ENCODE measurements at places on chromosomes 5 and 9.

GRCh38 chr5:131381777-131382176, 117.9 kb downstream of the CDC42SE2 start:
- DNase-seq = no peak

- no peak for DNase-seq
These were observed 9.0 kb downstream of the MTREX start for GRCh38 chr5:55316837-55317236.

- peak; percentile 7 for DNase-seq
These were observed at the start of gene PDGFRB for GRCh38 chr5:150155258-150156026. Gene PDGFRB (minus strand): TSS chr5:150155845. CDS start chr5:150137047, 18,798 bp downstream.

DNA sequence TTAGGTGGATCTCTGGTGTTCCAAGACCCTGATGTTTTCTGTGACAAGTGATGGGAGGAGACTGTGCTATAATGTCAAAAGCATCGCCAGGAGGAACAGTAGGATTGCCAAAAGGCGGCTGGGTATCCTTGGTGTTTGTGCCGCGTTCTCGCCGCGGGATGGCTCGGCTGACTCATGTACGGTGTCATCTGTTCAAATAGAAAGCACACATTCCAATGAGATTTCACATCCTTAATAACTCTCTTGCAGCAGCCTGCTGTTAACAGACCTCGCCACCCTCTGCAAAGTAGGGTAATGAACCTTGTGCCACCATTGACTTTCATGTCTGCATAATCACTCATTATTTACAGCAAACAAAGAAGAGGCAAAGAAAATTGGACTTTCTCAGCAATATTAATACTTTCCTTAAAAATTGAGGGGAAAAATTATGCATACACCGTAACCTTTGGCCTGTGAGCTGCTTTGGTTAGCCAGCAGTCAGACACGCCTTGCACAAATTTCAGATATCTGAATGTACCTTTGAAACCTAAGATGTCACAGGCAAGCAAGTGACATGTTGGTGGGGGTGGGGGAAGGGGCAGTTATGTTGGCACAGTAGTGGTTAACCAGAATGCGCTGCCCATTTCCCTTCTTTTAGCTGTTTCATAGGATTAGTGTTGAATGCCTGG, 289.4 kb downstream of the EFNA5 start:
- DNase-seq = no peak

DNA sequence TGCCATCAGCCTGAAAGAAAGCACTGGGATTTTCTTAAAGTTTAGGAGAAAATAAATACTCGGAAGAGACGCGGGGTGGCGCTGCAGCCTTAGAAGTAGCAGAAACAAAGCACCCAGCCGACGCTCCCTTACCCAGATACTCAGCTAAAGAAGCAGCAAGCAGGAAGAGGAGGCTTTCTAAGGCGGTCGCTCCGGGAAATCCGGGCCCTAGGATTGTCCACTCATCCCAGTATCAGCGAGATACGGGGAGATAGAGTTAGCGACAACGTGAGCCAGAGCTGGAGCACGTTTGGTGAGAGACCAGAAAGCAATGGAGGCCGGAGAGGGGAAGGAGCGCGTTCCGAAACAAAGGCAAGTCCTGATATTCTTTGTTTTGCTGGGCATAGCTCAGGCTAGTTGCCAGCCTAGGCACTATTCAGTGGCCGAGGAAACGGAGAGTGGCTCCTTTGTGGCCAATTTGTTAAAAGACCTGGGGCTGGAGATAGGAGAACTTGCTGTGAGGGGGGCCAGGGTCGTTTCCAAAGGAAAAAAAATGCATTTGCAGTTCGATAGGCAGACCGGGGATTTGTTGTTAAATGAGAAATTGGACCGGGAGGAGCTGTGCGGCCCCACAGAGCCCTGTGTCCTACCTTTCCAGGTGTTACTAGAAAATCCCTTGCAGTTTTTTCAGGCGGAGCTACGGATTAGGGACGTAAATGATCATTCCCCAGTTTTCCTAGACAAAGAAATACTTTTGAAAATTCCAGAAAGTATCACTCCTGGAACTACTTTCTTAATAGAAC, at the start of gene PCDHB2:
PCDHB2 (plus strand) TSS at position 135 of the 782 bp plus-strand sequence; CDS start at position 311, 176 bp downstream.
- DNase-seq = no peak

DNA sequence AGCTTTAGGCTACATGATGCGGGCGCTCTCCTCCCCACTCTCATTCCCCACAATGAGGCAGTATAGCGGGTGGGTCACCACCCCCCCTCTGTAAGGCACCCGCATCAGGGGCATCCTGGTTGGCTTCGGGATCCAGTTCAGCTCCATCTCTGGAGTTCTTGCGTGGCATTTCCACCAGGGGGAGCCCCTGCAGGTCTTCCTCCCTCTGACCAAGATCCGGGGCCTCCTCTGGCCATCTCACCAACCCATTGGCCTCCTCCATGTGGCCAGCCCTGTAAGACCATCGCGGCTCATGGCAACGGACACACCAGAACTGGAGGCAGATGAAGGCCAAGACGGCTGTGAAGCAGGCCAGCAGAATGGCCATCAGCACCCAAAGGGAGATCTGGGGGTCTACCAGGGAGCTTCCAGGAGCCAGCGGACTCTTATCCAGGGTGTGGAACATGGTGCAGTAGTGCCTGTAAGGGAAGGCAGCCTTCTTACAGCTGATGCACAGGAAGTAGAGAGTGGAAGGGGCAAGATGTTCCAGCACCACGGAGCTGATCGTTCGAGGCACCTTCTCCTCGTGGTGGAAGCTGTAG, 77.0 kb downstream of the CYFIP2 start:
- DNase-seq = peak; percentile 18

GRCh38 chr9:124251605-124252378, 6.0 kb upstream of the NEK6 start:
- no peak for DNase-seq

- peak; percentile 4 for DNase-seq
These were observed 24.5 kb downstream of the C9orf152 start for GRCh38 chr9:110183208-110184145.

DNA sequence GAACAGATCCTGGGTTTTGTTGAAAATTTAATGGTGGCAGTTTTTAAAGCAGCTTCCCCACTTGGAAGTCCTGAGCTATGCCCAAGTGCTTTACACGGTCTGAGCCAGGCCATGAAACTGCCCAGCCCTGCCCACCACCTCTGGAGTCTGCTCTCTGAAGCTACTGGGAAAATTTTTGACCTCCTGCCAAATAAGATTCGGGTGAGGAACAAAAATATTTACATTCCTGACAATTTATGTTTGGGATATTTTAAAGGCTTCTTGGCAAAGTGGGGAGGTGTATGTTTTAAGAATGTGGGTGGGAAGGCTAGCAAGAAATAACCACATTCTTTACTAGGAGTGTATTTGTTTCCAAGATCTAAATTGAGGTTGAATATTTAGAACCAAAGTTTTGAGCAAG, 50.0 kb downstream of the HACD4 start:
- DNase-seq = no peak

- no peak for DNase-seq
These were observed 120.0 kb downstream of the FER start for GRCh38 chr5:108867656-108868055.

DNA sequence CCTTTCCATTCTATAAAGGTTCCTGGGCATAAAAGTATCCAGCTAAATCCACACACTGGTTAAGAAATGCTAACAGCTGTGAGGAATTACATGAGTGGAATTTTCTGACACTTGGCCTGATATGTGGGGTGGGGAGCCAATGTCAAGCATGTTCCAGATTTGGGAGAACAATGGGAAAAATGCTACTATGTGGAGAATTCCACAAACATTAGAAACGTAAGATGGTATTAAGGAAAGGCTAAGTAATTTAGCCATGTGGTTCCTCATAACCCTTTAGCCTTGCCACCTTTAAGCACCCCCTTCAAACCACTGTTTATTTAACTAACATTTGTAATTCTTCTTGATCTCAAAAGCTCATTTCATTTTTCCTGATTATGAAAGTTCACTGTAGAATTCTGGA, 149.2 kb downstream of the GNA14 start:
- no peak for DNase-seq

- DNase-seq = no peak
These were observed 82.5 kb upstream of the LMNB1 start for GRCh38 chr5:126694403-126694802.

- no peak for DNase-seq
These were observed 34.8 kb downstream of the HMGXB3 start for GRCh38 chr5:150035139-150035895.

DNA sequence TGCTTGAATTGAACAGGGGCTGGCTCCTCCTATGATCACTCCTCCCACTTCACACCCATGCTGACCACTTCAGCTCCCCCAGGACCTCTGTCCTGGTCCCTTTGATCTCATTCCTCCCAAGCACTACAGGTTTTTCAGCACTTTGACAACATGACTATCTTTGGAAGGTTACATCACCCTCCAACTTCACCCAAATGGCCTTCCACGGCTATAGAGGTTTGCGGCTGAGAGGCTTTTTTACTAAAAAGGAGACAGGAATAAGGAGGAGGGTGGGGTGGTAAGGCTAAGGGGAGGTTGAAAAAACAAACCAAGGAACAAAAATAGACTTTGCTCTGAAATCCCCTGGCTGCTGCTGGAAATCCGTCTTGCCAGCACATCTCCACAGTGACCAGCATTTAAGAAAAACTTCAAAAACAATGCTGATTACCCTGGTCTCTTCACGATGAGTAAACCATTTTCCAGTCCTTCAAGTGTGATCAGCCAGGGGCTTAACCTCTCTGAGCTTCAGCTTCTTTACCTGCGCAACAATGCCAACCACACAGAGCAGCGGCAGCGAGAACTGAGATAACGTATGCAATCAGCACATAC, 102.7 kb downstream of the DPYSL3 start:
- DNase-seq = no peak

Data from stimulated activated CD4-positive, alpha-beta T cell treated with anti-CD3 and anti-CD28 coated beads, TNF-alpha, amount 100 ng/mL, for 1 hour (primary cell).